ENCODE measurements at places on chromosomes 2 and 18. TPM values are rescaled to one million over a fixed set of nuclear protein-coding genes. Genes with fewer than 3 reads are reported as not detected.

DNA sequence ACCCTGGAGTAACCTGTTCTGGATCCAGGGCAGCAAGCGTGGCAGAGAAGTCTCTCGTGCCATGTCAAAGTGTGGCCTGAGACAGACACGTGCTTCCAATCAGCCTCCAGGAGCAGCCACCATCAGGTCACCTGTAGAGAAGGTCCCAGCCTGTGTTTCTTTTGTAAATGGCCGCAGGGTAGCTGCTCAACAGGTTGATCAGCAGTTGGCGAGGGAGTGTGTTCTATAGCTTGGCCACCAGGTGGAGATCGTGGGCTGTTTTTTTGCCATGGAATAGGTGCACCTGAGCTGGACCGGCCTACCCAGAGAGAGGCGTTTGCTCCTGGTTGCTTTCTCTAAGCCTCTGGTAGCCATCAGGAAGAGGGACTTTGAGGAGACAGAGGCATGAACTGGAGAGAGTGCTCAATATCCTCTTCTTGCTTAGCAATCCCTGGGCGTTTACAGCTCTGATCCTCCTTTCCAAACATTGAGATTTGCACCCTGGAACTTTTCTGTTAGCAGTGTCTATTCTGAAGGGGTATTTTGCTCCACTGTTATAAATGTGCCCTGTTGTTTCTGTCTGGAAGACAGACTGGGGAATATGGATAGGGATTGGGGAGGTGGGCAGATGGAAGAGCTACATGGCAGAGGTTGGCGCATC lies 34.2 kb upstream of the EN1 start:
- peak; percentile 35 for DNase-seq

Gene CREB1
- total RNA-seq, result 52.4 TPM

DNA sequence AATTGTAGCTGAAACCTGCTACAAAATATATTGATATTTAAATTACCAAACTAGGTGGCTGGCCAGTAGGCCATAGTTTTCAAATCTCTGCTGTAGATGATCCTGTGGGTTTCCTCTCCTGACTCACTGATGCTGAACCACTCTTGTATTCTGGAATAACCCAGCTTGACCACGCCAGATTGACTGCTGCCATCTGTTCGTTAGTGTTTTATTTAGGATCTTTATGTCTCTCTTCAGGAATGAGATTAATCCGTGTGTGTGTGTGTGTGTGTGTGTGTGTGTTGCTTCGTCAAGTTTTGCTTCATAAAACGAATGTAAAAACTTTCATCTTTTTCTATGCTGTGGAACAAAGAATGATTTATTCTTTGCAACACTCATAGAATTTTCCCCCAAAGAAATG lies 187.1 kb downstream of the DYSF start:
- DNase-seq, result no peak

GRCh38 chr18:24413148-24413547 lies 13.3 kb upstream of the IMPACT start:
- DNase-seq, result peak; percentile 27

Gene CCDC102B
- total RNA-seq, result 3.1 TPM

All from fibroblast of the aortic adventitia (primary cell).